NCI-H748 treated with DMSO at 0.1 percent for 48 hours (cell line): ENCODE measurements at places on chromosomes 4 and X.

GRCh38 chr4:632926-633325 lies 7.6 kb downstream of the PDE6B start:
- no peak for DNase-seq

- DNase-seq: peak; percentile 58
Measured at GRCh38 chrX:70433848-70434351, 10.7 kb upstream of the DLG3 start.

GRCh38 chr4:18980516-18981233 lies 959.1 kb upstream of the LCORL start:
- no peak for DNase-seq

- no peak for DNase-seq
Measured at GRCh38 chr4:3168029-3168428, 80.9 kb upstream of the MSANTD1 start.

- DNase-seq: no peak
Measured at GRCh38 chr4:32161392-32161791, 1441.2 kb downstream of the PCDH7 start.

GRCh38 chrX:65581661-65582339 lies 47.2 kb upstream of the LAS1L start:
- DNase-seq: peak; percentile 58

- no peak for DNase-seq
Measured at GRCh38 chr4:8594097-8595038, 1.8 kb downstream of the CPZ start.

- DNase-seq: peak; percentile 46
Measured at GRCh38 chrX:45801554-45801953, 600.9 kb upstream of the DIPK2B start.

GRCh38 chr4:125770814-125771398 lies 456.2 kb downstream of the FAT4 start:
- no peak for DNase-seq
